ENCODE measurements at places on chromosomes 2 and 18.

- no peak for DNase-seq
Observed at GRCh38 chr2:198134293-198134955, 330.0 kb downstream of the PLCL1 start.

DNA sequence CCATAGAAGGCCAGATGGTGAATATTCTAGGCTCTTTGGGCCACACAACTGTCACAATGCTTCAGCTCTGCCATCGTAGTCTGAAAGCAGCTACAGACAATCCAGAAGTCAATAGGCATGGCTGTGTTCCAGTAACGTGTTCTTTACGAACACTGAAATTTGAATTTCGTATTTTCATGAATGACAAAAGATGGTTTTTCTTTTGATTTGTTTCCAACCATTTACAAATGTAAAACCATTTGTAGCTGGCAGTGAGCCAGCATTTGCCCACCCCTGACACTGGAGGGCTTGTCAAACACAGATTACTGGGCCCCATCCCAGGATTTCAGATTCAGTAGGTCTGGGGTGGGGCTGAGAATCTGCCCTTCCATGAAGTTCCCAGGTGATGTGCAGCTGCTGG, 83.0 kb upstream of the ATG16L1 start:
- DNase-seq: no peak

DNA sequence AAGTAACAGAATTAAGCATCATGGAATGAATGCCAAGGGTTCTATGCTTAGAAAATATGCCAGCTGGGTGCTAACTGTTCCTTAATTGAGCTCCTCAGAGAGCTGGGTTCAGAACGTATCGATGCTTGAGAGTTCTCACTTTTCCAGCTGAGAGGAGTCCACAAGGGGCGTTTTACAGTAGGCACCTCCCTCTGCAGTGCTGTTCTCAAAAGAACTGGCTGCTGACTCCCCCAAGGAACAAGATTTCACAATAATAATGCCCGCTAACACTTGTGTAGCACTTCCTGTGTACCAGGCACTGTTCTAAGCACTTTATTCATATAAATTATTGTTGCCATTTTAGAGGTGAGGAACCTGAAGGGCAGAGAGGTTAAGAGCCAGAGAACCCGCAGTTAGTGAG, 18.1 kb upstream of the TMEM237 start:
- DNase-seq: no peak

DNA sequence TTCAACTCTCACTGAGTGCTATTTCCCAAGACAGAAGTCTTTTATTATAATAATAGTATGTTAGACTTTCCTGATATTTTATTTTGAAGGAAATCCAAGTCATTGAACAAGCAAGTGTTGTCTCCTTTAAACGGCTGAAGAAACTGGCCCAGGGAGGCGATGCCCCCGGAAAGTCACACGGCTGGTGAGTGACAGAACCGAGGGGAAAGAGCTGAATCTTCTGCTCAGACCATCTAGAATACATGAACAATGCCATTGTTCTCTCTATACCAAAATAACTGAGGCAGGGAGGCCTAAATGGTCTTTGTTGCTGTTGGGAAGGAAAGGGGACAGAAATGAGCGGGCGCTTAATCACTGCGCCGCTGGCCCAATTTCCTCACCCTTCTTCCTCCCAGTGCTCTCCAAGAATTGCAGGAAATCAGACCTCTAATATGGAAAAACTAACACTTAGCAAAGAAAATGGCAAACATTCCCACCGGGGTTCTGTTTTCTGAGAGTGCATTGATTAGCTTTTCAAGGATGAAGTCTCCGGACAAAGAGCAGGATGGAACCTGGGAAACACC, 101.5 kb downstream of the KLF7 start:
- no peak for DNase-seq

DNA sequence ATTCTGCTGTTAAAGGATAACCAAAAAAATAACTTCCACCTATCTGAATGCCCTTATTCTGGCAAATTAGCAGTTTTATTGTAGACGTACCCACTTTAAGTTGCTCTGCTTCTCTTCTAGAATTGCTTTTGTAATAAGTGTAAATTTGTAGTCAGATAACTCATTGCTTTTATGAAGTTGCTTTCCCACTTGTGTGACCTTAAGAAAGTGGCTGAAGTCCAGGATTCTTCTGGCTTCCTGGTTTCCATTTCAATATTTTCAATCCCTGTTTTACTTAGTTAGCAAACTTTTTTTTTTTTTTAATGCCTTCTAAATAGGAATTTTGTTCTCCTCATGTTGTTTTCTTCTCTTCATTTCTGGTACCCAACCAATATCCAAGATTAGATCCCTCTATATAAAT, 59.8 kb downstream of the GLS start:
- no peak for DNase-seq

DNA sequence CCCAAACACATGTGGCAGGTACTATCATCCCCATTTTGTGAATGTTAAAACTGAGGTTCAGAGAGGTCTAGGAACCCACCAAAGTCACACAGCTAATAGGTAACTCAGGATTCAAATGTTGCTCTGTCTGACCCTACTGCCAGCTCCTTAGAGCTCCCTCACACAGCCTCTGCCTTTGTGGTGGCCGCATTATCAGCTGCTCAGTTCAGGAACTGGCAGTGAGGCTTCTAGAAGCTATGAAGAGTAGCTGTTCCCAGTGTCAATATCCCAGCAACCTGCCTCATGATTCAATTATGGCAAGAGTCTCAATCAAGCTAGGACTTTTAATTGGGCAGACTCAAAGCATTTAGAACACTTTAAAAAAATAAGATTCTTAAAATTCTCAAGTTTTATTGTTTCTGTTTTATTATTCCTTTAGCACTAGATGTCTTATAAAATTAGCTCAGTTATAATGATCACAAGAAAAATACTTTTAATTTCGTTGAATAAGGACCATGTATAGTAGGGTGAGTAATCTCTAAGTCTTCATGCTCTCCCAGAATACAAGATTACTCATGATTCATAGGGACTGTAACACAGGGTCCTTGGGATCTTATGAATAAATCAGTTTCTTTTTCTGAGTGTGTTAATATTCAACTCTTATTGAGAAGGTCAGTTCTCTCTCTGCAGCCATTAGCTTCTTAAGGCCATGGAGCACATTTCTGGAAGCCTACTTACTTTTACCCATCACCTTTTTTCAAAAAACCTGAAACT, 342.7 kb downstream of the RND3 start:
- DNase-seq: no peak

DNA sequence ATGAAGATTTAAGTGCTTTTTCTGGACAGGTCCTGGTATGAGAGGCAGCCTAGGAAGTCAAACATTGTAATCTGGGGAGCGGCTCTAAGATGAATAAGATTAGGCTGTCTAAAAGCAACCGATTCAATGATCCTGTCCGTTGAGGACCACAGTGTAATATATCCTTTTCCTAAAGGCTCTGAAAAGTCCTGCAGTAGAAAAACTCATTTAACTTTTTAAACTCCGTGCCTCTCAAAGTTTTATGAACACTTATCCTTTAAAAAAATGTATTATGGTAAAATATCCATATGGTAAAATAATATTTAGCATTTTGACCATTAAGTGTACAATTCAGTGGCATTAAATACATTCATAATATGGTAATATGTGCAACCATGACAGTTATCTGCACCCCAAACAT, 39.8 kb downstream of the ATOH8 start:
- no peak for DNase-seq

GRCh38 chr2:164967781-164968228, 12.5 kb upstream of the SLC38A11 start:
- no peak for DNase-seq

DNA sequence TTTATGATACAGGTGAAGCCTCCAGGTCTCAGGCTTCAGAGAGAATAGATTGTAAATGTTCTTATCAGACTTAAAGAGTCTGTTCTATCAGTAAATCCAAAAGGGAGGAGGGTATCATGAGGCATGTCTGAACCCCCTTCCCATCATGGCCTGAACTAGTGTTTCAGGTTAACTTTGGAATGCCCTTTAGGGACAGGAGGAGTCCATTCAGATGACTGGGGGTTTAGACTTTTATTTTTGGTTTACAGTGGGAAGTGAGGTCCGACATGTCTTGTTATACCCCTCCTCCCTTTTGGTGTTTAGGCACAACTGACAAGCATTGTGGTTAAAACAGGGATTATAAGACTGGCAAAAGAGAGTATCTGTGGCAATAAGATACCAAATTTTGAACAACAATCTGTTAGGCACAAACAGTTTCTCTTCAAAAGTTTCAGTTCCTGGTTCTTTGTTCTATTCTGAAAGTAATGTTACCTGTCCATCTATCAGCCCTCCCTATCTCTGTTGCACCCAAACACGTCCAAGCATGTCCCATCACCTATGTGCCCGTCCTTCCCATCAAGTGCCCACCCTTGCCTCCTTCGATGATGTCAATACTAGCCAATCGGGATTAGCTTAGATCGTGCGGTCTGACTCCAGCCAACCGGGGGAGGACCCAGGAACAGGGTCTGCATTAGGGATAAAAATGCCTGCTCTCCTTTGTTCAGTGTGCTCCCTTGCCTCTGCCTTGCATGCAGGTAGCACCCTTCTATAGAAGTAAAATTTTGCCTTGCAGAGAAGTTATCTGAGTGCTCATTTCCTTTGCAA, 16.4 kb downstream of the TCF23 start:
- DNase-seq: no peak

- no peak for DNase-seq
Observed at GRCh38 chr18:72235422-72235821, 308.7 kb downstream of the CBLN2 start.

DNA sequence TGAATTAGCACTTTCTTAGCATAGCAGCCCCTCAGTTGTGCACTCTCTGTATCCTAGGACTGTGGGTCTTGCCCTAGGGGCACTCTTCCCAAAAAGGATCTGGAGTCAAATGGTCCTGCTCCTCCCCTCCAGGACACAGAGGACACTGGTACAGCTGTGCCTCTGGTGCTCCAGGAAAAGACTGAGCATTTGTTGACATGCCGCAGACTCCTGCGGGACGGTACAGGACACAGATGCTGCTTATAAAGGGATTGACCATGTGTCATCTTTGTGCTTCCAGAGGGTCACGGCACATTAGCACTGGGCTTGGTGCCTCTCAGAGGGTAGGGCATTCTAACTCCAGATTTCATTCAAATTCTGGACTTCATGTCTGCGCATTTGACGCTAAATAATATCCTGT, 110.5 kb downstream of the KLF7 start:
- DNase-seq: no peak

GRCh38 chr2:200360364-200360763, 53.9 kb downstream of the SPATS2L start:
- DNase-seq: no peak

GRCh38 chr2:39732482-39732881, 46.6 kb downstream of the THUMPD2 start:
- DNase-seq: no peak

- no peak for DNase-seq
Observed at GRCh38 chr2:189024901-189025618, 50.9 kb downstream of the COL3A1 start.

DNA sequence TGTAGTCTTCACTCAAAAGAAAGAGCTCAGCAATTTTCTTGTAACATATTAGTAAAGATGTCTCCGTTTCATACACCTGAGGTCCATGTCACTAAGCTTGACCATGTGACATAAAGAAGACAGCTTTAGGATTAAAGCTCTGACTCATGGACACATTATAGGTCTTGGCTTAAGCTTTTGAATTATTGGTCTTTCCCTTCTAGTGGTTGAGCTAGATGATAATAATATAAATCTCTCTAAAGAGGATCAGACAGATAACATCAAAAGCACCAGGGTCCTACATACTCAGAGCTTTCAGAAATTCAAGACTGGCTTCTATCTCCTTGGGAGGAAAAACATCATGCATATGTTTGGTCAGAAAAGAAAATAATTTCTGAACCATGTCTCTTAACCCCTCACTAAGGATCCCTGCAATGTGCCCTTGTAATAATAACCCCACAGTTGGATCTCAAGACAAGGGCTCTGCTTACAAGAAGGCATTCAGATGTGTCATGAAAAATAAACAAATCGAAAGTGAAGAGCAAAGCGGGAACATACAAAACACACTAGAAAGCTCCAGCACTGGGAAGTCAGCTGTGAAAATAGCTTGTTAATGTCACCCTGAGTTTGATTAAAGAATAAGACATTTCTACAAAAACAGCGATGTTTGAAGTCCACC, 174.5 kb downstream of the PID1 start:
- no peak for DNase-seq

DNA sequence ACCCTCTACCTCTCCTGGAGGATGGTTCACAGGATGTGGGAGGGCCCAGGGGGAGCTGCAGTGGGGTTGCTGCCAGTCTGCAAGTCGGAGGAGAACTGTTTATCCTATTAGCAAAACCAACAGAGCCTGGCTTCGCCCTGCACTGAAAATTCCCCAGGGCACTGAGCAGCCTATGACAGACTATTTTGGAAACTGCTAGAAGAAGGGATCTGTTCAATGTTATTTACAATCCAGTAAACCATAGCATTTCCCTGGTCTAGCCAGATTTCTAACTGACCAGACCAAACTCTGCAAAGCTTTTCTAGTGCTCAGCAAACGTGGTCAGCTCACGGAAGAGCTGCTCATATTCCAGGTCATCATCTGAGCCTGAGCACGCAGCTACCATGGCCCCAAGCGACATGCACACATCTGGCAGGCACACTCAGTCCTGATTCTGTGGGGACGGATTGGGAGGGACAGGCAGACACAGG, 64.8 kb upstream of the PID1 start:
- no peak for DNase-seq

GRCh38 chr2:63764630-63765029, 77.1 kb upstream of the UGP2 start:
- no peak for DNase-seq

GRCh38 chr2:235556086-235556485, 62.2 kb downstream of the AGAP1 start:
- DNase-seq: no peak

DNA sequence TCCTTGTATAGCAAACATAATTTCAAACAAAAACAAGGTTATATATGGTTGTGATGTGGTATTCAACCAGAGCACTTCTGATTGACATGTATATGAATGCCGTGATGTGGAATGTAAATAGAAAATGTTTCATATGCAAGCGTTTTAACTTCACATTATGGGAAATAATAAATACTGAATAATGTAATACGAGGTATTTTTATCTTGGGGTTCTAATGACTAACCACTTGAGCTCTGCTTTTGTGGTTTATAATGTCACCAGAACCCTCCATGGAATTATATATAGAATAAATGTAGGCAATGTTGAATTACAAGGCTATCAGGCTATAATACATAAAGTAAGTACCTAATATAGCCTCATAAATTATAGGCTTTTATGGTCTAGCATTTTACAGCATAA, 72.4 kb downstream of the ZNF521 start:
- DNase-seq: no peak

GRCh38 chr2:238856713-238857567, 9.1 kb downstream of the TWIST2 start:
- no peak for DNase-seq

GRCh38 chr2:68126561-68126960, 31.1 kb upstream of the PNO1 start:
- DNase-seq: no peak

Data from stimulated activated CD4-positive, alpha-beta T cell treated with anti-CD3 and anti-CD28 coated beads, Interleukin-4, amount 100 ng/mL, for 48 hours (primary cell).